WERI-Rb-1 (cell line): ENCODE measurements at places on chromosomes 7 and 10.

GRCh38 chr7:144527051-144527471 lies 123.6 kb upstream of the NOBOX start:
- DNase-seq = no peak

- no peak for DNase-seq
These were observed 203.5 kb downstream of the PTEN start for GRCh38 chr10:88066876-88067275.

DNA sequence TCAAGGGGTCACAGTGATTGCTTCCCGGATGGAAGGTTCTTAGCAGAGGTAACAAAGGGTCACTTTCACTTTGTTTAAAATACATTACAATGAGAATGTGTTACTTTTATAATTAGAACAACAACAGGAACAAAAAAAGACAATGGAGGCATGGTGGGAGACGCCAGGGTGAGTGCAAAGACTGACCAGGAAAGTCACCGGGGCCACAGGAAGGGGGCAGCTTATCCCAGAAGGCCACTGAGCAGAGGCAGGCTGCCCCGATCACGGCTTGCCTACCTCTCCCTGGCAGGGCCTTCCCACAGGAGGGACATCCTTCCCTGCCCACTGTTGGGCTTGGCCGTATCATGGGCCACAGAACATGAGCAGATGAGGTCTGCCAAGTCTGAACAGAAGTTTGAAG lies 46.8 kb upstream of the ENO4 start:
- no peak for DNase-seq

DNA sequence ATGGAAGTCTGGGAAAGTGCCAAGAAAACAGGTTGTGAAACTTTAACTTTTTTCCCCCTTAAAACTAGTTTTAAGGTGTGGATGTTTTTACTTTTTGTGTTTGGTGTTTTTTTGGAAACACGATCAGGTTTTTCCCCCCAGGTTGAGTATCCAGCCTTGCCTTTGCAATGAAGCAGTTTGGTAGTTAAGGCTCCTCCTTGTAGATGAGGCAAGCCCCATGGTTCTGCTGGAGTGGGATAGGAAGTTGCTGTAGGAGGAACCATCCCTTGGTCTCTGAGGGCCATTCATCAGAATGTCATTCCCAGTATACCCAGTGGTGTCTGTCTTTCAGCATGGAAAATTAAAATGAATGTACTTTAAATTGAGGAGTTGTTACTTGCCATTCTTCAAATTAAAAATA lies 2.7 kb downstream of the CUL1 start:
- DNase-seq = no peak
